Breast epithelium (tissue), 4 donors: ENCODE measurements at places on chromosomes 6 and 20.
A peak's percentile ranks its signal among the peaks of the same experiment; 100 is the strongest.

DNA sequence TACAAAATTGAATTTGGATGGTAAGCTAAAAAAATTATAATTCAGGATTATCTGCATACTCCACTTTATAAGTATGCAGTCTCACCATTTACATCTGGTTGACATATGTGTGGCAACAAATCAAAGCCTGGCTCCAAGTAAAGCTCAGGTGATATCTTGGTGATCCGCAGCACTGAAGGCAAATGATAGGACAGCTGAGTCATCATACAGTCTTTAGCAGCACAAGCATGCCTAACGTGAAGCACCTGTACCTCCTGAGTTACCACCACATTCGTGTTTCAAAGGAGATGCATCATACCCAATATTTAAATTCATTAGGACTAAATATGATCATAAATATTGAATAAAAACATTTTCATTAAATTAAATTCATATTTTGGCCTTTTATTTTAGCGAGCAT is 11.8 kb upstream of the STX11 start:
- DNase-seq = no peak
- H3K4me3 ChIP-seq = no peak overlapping the region
- H3K36me3 ChIP-seq = no peaks in the 10 kb centered on the region

DNA sequence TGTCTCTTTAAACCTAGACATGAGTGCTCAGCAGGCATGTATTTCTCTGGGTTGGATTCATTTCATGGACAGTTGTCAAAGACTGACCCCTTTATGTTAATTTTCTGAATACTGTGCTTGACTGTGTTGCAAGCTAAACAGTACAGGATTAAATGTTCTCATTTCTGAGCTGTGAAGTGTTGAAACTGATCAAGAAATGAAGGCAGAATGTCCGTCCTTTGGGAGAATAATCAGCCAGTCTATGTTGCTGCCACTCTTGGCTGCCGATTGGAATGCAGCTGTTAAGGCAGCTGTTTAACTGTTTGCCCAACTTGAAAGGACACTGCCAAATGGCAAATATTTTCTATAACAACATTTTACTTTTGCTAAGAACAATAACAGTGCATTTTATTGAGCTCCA is 87.3 kb downstream of the CEP57L1 start:
- H3K4me1 ChIP-seq = no peaks in the 10 kb centered on the region
- no peak overlapping the region for H3K4me3 ChIP-seq
- no peak for DNase-seq

DNA sequence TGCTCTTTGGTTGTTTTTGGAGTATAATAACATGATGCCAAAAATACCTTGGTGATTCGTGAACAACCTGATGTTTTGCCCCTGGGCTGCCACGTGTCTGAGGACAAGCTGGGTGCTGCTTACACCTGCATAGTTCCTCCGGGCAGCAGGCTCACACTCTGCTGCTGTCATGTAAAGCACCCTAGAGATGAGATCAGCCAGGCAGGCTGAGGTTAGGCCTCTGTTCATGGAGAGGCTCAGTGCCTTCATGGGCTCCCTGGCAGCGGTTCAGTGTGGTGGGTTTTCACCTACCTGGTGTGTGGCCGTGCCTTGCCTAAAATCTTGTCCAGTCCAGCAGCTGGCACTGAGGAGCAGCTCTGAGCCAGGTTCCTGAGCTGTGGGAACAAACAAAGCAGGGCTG is 60.1 kb upstream of the TAGAP start:
- no peaks in the 10 kb centered on the region for H3K36me3 ChIP-seq
- H3K4me3 ChIP-seq = no peak overlapping the region
- no peaks in the 10 kb centered on the region for H3K27me3 ChIP-seq
- peak overlapping the region; percentile 72 for H3K27ac ChIP-seq

DNA sequence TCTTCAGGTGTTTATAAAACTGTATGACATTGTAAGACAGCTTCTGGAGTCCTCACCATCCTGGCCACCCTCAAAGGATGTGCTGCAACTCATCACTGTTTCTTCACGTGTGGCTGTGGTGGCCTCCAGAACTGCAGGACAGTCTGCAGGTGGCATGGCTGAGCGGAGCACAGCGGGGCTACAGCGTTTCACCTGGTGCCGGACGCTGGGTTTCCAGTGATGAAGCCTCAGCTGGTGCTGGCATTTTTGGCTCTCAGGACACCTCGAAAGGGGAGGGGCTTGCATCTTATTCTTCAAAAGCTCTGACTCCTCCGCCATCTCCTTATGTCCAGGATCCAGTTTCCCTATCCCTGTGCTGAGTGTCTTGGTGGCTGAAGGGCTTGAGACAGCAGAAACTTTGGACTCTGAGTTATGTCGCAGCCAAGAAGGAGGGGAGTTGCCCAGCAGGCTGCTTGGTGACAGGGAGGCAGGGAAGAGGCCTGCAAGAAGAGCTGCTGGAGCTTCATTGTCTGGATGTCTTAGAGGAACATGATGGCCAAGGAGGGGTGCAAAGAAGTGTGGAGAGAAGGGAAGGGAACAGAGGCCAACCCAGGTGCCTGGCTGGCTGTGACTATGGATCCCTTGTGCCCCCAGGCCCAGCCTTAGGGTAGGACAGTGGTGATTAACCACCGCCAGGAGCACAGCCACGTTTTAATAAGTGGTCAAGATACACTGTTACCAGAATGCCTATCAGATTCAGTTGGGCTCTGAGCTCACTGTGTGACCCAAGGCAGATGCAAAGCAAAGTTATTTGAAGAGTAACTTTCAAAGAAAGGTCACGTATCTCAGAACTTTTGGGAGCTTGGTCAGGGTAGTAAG is 58.7 kb downstream of the GTF2H5 start:
- no peaks in the 10 kb centered on the region for H3K27me3 ChIP-seq
- H3K4me3 ChIP-seq = no peak overlapping the region
- DNase-seq = no peak
- H3K36me3 ChIP-seq = no peaks in the 10 kb centered on the region
- H3K4me1 ChIP-seq = no peaks in the 10 kb centered on the region
